ELR (cell line): ENCODE measurements at places on chromosomes 7 and 10.

DNA sequence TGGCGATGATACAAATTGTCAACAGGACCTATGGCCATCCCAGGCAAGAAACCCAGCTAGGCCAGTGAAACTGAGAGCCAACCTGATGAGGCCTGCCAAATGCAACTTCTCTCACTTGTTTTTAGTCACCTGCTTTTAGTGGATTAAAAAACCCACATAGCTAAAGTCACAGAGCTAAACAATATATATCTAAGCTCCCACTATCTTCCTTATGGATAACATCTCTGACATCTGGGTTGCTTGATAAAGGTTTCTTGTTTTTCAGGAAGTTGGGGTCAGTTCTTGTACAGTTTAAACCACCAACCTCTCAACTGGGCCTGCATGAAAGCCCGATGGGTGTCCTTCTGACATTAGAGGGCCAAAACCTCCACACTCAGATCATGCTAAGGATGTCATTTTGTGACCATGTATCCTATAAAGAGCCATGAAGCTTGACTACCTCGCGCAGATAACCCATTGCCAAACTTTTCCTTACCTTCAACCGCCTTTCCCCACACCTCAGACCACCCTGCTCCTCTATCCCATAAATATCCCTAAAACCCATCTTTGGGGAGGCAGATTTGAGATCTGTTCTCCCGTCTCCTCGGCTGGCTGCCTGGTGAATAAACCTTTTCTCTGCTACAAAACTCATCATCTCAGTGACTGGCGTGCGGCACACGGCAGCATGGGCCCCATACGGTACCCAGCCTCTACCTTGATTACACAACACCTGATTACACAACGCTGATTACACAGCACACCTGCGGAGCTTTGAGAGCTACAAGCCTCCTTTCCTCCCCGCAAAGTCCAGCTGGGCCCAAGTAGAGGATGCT, 797 bp upstream of the STMP1 start:
- no peak for DNase-seq

DNA sequence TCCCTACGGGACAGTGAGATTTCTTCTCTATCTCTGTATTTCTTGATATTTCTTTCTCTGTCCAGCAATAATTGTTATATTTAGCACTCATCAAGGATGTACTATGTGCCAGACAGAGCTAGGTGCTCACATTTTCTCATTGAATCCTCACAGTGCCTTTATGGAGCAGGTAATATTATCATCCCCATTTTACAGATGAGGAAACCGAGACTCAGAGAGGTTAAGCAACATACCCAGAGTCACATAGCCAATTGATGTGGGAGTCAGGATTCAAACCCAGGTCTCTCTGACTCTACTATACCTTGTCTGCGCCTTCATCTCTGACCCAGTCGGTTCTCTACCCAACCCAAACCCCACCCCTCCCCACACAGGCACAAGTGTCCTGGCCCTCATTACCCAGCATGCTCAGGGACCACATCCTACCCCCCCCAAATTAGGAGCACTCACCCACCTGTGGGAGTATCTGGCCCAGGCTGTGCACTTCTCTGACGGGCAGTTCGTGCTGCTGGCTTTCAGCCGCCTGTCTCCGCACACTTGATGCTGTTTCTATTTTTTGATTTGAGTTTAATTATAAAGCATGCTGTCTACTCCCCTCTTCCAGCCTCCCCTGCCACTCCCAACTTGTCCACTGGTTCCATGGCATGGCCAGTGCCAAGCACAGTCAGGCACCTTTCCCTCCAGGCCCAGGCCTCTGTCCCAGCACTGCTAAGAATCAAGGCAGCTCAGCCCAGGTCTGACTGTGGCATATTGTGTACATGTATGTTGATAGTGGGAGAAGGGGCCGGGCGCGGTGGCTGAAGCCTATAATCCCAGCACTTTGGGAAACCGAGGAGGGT, 9.8 kb upstream of the SAMD8 start:
- DNase-seq: no peak

- no peak for DNase-seq
These were observed 49.8 kb upstream of the FGFR2 start for GRCh38 chr10:121648059-121648458.

GRCh38 chr10:5317547-5318107, 47.1 kb upstream of the UCN3 start:
- DNase-seq: peak; percentile 95

GRCh38 chr7:32479574-32480200, 10.5 kb downstream of the LSM5 start:
- peak; percentile 74 for DNase-seq

DNA sequence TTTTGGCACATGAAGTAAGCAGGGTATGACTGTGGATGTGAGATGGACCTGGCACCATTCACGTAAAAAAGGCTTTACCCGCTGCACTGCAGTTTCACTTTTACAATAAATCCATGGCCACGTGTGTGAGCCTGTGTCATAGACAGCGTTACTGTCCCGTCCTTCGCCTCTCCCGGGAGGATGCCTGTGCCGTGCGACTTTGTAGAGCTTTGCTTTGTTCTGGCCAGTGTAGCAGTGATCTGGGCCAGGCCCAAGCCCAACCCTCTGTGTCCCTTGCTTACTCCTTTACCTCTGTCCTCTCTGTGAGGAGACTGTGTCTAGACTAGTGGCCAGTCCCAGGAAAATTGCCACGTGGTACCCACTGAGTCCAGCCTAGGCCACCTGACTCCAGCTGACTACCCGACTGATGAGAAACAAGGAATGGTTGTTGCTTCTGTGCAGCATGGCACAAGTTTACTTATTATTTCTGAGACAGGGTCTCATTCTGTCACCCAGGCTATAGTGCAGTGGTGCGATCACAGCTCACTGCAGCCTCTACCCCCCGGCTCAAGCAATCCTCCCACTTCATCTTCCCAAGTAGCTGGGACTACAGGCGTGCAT, 48.1 kb downstream of the JAKMIP3 start:
- DNase-seq: no peak

DNA sequence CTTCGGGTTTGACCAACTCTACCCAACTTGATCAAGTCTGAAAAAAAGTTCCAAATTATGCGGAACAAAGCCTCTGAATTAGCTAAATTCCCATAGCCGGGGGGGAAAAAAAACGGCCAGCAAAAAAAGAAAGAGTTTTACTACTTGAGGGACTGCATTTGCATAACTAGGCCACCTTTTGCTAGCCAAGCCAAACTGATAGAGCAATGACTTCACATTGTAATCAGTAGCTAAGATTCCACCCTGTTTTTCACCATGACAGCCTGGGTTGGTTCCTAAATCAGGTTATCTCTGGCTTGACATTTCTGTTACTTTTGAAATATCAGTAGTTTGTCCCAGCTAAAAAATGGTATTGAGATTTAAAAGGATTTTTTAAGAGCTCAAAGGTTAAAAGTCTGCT, 31.4 kb upstream of the CREB3L2 start:
- no peak for DNase-seq

DNA sequence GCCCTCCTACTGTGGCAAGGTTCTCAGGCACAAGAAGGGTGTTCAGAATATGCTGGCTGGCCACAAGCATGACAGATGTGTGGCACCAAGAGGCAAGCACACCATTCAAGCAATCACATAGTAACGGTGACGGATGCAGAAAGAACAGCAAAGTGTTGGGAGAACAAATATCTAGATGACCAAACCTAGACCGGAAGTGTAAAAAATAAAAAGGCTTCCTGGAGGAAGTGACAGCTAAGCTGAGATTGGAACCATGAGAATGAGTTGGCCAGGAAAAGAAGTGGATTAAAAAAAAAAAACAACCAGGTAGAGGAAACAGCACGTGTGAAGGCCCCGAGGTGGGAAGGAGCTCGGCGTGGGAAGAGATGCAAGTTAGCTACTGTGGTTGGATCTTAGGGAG, 22.0 kb downstream of the GHRHR start:
- no peak for DNase-seq

- no peak for DNase-seq
These were observed 82.6 kb upstream of the PRKG1 start for GRCh38 chr10:50991456-50992355.
